ENCODE measurements at places on chromosomes 12 and 14.
A peak's percentile ranks its signal among the peaks of the same experiment; 100 is the strongest.

GRCh38 chr12:77366616-77367015, 301.2 kb upstream of the E2F7 start:
- DNase-seq: no peak

DNA sequence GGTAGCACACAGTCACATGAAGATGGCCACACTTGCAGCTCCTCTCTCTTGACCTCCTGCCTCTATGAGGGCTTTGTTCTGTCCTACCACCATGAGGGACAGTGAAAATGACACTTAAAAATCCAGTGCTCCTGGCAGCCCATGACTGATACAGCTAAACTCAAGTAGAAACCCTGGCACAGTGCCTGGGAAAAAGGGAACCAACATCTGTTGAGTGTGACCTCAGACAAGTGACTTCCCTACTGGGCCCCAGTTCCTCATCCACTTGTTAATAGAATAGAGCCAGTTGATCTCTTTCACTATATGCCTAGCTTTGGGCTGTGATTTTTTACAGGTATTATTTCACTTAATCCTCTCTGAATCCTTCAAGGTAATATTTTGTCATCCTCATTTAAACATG, 4.8 kb downstream of the GUCY2C start:
- DNase-seq: no peak

DNA sequence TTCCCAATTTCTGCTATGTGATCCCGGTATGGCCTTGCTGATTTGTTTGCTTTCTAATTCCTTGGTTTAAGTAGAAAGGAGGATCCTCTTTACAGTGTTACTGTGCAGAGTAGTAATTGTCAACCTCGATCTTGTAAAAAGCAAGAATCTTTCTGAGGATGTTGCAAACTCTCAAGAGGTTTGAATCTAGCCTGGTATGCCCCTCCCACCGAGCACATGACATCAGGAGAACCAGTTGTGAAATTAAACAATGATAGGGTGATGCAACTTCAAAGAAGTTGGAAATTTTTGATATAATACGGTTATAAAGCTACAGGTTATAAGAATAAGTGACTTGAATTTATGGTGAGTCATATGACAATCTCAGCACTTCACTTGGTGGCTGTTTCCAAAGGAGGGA, 35.0 kb upstream of the FUT8 start:
- DNase-seq: no peak

DNA sequence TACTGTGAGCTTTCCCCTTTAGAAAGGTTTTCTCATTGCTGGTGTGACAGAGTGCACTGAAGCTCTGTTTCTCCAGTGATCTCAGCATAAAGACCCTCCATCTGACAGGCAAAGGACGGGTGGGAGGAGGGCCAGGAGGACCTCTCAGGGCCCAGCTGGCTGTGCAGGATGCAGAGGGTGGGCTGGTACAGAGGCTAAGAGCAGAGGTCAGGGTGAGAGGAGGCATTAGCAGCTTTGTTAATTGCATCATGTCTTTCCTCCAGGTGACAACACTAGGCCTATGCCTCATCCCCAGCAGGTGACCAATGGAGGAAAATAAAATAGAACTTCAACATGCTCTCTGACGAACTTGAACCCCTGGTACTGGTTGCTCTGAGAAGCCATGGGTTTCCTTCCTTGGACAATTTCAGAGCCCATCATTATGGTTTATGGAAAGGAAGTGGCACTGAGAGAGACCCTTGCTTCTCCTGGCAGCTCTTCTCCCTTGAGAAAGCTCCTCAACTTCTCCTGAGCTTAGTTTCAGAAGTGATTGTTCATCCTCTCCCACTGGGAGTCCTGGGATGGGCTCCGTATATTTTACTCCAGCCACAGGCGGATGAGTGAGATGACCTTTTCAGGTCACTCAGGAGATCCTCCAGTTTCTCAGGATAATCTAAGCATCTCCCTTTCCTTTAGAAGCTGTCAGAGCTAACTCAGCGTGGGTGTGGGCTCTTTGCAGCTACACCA, 45.8 kb upstream of the ATP23 start:
- no peak for DNase-seq

GRCh38 chr12:49872781-49873181, 29.9 kb upstream of the BCDIN3D start:
- no peak for DNase-seq

DNA sequence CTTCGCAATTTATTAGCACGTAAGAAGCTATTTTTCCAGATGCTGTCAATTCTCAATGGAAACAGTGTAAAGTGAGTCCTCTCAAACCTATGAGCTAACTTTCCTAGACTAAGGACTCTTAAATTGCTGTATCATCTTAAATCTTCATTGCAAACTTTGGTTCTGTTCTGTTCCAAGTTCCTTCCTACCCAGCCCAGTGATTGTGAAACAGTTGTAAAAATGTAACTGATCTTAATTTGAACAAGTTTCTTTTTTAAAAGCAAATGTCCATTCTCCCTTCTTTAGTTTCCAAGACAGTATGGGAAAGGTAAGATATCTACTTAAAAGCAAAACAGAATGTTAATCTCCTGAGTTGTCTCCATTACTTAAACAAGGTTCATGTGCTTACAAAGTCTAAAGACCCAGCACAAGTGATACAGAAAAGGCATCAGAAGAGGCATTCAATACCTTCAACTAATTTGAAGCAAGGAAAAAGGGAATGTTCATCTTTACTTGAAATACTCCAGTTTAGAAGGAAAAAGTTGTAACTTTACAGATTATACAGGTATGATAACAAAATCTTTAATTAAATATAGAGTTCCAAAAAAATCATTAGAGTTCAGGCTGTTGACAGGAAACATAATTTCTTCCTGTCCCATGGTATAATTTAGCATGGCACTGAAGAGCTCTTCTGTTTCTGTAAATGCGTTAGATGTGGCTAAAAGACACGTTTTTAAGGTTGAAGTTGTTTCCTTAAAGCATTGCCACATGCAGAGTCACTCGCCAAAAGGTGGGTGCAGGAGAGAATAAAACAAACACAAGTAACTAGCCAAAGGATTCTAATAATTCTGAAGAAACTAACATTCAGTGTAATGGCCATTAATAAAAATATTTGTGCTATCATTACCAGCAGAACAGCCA, 101.5 kb upstream of the USP15 start:
- no peak for DNase-seq

GRCh38 chr14:80965037-80965436, 9.6 kb downstream of the TSHR start:
- DNase-seq: no peak

DNA sequence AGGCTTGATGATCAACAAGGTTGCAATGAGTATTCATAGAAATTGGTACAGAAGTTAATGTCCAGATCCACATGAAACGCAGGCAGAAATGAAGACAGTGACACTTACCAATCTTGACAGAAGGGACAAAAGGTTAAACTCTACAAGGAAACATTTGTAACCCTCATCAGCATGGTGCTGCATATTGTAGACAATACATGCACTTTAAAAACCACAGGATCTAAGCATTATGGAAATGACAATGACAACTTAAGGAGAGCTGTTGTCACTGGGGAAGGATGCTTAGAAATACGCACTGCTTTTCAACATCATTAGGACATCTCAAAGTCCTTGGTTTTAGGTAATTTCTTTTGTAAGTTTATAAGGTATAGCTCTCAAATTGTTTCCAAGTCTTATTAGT, 130.6 kb downstream of the ATP23 start:
- DNase-seq: no peak

DNA sequence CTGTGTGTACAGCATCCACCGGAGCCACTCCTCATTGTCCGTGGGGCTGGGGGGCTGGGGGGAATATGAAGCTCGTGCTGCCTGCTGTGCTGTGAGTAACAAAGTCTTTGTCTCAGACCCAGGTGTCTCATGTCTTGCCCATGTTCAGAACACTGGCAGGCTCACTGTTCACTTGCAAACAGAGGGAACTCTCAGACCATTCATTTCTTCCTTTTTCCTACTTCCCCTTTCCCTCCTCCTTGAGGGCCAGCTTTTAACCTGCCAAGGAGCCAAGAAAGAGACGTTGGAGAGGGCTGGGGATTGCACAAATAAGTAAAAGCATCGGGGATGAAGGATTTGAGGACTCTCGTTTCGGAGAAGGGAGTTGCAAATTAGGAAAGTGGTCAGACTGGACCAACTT, 21.6 kb downstream of the GPR132 start:
- DNase-seq: no peak

DNA sequence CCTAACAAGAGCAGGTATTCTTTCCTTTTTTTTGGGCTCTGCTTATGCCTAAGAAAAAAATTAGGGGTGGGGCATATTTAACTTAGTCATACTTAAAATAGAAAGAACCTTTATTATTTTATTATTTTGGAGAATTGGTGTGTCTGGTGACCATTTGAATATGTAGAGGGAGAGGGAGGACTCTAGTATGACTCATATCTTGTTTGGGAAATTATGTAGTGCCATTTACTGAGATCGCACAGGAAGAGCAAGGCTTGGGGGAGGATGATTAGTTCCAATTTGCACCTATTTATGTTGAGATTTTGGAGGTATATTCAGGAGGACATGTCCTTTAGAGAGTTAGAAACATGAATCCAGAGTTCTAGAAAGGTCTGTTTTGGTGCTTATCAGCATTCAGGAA, 9.9 kb downstream of the ZNF410 start:
- DNase-seq: no peak

GRCh38 chr14:92597906-92598905, 84.6 kb downstream of the RIN3 start:
- DNase-seq: no peak

DNA sequence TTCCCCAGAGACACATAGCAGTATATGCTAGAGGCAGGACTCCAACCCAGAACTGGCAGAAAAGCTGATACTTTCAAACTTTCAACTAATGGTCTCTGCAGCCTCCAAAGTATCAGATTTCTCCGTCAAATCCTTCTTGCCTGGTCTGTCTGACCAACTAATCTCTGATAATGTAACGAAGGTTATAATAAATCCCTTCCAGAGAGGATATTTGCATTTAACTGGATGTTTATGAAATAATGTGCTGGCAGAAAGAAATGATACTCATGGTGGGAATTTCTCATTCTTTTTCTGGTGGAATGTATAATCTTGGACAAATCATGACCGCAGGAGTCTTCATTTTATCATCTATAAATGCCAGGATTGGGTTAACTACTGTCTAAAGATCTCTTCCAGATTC, 860.3 kb downstream of the DIO2 start:
- DNase-seq: no peak

GRCh38 chr12:82414044-82414443, 55.7 kb downstream of the METTL25 start:
- no peak for DNase-seq

DNA sequence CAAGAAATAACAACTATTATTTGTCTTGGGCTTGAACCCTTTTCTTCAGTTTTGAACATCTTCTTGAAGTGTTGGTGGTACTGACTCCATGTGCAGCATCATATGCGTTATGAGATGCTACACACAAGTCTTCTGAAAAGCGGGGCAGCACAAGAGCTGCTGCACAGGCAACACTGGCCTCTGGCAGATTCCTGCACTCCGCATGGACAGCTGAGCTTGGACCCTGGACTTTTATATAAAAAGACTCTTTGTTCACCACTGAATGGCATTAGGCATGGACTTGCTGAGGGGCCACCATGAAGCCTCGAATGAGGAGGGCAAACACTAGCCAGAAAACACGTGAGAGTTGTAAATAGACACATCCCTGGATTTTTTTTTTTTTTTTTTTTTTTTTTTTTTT, 210.8 kb upstream of the NPAS3 start:
- DNase-seq: no peak

GRCh38 chr12:53591301-53592206, 34.6 kb downstream of the ATF7 start:
- DNase-seq: no peak

- no peak for DNase-seq
Observed at GRCh38 chr14:60512973-60513571, 4.1 kb downstream of the SIX6 start.

DNA sequence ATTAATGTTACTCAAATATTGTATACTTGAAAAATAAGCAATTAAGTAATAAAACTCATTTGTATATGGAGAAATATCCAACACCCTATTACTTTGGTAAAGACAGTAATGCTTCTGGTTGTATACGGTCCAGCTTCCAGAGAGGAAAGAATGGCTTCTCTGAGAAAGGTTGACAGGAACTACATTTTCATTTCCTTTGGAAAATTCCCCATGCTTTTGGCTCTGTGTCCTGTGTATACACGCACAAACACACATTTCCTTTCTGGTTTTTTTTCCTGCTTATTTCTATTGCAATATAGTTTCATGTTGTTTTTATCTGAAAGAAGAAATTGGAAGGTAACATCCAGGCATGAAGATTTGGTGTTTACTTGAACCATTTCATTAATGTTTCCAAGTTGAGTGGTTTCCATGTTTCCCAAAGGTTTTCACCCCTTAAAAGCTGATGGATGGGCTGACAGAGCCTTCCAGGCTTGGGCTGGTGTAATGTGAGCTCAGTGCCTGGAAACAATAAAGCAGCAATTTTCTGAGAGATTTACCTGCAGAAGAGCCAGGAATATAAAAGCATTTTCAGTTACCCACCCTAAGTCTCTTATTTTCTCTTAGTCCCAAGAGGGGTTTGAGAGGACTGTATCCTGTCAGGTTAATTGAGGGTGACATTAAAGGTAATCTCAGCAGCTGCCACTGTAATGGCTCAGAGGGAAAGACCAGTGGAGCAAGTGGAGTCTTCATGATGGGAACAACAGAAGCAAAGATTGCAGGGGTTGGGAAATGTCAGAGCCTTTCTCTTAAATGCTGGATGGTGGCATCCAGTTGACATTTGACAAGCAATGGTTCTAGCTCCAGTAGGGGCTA, 33.4 kb upstream of the TMTC1 start:
- DNase-seq: no peak

DNA sequence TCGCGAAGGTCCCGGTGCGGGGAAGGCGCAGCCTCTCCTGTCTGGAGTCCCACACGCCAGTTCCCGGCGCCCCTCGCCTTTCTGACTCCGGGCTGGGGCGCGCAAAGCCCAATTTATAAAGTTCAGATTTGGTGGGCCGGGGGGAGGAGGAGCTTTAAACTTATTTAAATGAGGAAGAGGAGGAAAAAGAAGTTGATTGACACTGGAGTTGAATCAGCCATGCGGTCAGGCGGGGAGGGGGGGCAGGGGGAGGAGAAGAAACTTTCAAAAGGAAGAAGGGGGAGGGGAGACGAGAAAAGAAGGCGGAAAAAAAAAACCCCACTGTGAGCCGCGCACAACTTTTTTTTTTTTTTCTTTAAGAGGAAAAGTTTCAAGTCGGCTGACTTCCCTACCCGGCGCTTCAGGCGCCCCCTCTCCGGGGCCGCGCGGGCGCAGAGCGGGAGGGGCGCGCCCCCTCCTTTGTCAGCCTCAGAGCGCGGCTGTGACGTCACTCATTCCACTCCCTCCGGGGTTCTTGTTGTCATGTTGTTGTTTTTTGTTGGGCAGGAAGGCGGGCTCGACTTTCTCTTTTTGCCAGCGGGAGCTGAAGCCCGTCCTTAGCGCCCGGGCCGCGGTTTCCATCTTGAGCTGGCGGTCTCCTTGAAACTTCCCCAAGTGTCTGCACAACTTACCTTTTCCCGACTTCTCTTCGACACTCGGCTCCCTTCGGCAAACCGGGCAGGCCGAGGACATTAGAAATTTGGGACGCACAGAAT, at the start of gene ZFP36L1:
TSS of gene ZFP36L1 (minus strand) at position 89 of the 755 bp plus-strand sequence. CDS start 129 bp downstream, outside the sequence.
- peak; percentile 89 for DNase-seq

- no peak for DNase-seq
Observed at GRCh38 chr14:102633906-102634595, 41.6 kb downstream of the RCOR1 start.

GRCh38 chr12:109179927-109180326, 63.5 kb downstream of the ACACB start:
- DNase-seq: no peak

Data from A172 (cell line).